ENCODE measurements at places on chromosomes 3 and 15. TPM values are rescaled to one million over a fixed set of nuclear protein-coding genes. Genes with fewer than 3 reads are reported as not detected.

The UCN2 gene
- polyA plus RNA-seq = 0.61 TPM

GRCh38 chr3:194326968-194327217 is 24.2 kb downstream of the CPN2 start:
- no peak for DNase-seq

- DNase-seq = no peak
These were observed 49.5 kb upstream of the SEC13 start for GRCh38 chr3:10370429-10370828.

GRCh38 chr3:83902787-83903533 is 1055.8 kb upstream of the CADM2 start:
- DNase-seq = no peak

DNA sequence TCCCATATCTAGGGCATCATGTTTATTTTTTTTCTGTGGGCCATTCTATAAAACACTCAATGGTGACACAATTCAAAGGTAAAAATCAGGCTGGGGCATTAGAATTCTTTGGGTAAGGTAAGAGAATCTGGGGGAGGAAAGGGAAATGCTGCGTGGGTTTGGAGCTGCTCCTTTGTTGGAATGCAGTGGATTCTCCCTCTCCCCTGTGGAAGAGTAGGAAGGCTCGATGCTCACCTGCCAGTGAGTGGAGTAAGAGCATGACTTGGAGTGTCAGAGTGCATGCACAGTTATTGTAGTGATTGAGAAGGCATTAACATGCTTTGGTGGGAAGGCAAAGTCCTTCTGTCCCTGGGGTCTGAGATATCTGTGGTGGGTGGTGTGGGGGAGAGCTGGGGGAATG is 280.0 kb downstream of the PDCD6IP start:
- no peak for DNase-seq

- DNase-seq = no peak
These were observed 29.6 kb upstream of the EPHB1 start for GRCh38 chr3:134765468-134765867.

GRCh38 chr3:15576475-15576874 is 24.9 kb downstream of the HACL1 start:
- DNase-seq = no peak

- peak; percentile 90 for DNase-seq
These were observed 144.2 kb downstream of the ANO10 start for GRCh38 chr3:43477600-43477999.

The CPLX3 gene
- 127 TPM for polyA plus RNA-seq

The PLSCR2 gene
- polyA plus RNA-seq = not detected

DNA sequence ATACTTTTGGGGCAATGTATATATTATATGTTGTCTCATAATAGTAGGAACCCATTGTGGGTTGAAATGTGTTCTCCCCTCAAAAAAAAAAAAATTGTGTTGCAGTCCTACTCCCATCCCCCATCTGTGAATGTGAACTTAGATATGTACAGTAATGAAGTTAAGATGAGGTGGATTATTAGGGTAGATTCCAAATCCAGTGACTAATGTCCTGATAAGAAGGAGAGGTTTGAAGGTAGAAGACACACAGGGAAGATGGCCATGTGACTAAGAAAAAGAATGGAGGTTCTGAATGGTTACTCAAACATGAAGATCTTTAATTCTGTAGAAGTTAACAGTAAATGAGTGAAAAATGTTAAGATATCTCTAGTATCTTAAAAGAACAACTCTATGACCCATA is 3.0 kb upstream of the ATOSA start:
- no peak for DNase-seq

The TIMP4 gene
- 0.43 TPM for polyA plus RNA-seq

GRCh38 chr3:194715022-194715800 is 29.5 kb downstream of the FAM43A start:
- no peak for DNase-seq

DNA sequence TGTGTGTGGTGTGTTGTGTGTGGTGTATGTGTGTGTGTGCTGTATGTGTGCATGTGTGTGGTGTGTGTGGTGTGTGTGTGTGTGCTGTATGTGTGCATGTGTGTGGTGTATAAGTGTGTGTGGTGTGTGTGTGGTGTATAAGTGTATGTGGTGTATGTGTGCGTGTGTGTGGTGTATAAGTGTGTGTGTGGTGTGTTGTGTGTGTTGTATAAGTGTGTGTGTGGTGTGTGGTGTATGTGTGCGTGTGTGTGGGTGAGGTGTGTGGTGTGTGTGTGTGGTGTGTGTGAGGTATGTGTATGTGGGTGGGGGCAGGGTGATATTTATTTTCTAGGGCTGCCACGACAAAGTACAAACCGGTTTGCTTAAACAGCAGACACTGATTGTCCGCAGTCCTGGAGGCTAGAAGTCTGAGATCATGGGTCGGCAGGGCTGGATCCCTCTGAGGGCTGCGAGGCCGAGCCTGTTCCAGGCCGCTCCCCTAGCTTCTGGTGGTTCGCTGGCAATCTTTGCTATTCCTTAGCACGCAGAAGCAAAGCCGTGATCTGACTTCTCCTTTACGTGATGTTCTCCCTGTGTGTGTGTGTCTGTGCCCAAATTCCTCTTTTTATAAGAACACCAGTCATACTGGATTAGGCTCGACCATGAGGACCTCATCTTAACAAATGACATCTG is 160.2 kb downstream of the XXYLT1 start:
- DNase-seq = peak; percentile 66

- no peak for DNase-seq
These were observed 208.4 kb upstream of the NANOGP8 start for GRCh38 chr15:35293353-35294130.

DNA sequence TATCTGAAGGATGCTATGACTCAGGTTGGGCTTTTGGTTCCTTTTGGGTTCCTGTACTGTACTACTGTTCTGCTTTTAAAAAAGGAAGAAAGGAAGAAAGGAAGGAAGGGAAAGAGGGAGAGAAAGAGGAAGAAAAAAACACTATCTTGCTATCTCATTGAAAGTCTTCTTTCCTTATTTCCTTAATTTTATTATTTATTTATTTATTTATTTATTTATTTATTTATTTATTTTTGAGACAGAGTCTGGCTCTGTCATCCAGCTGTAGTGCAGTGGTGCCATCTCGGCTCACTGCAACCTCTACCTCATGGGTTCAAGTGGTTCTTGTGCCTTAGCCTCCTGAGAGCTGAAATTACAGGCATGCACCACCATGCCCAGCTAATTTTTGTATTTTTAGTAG is 198.9 kb upstream of the SOX2 start:
- no peak for DNase-seq

The LRRN1 gene
- 0.20 TPM for polyA plus RNA-seq

DNA sequence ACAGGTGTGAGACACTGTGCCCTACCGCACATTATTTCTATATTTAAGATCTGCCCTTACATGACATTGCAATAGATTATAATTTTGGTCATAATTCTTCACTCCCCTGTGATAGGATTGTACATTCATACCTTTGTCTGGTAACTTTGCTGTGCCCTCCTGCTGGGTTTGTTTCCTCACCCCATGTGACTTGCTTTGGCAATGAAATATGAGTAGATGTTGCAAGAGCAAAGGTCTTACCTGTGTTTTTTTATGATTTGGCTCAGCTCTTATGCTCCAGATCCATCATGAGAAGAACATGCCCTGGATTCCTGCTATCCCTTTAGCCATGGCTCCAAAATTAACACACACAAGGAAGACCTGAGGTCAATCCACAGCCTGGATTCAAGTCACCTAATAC is 137.7 kb upstream of the EOMES start:
- no peak for DNase-seq

GRCh38 chr3:104458657-104459056 is 908.1 kb upstream of the ALCAM start:
- DNase-seq = no peak

GRCh38 chr3:188272481-188273372 is 118.8 kb downstream of the LPP start:
- DNase-seq = no peak

The MAP4 gene
- polyA plus RNA-seq = 51.4 TPM

- DNase-seq = no peak
These were observed 22.1 kb upstream of the SLC28A1 start for GRCh38 chr15:84862214-84862975.

The ARRDC4 gene
- polyA plus RNA-seq = 9.5 TPM

The CCDC39 gene
- polyA plus RNA-seq = not detected

GRCh38 chr3:158700559-158700958 is 28.1 kb upstream of the LXN start:
- no peak for DNase-seq

DNA sequence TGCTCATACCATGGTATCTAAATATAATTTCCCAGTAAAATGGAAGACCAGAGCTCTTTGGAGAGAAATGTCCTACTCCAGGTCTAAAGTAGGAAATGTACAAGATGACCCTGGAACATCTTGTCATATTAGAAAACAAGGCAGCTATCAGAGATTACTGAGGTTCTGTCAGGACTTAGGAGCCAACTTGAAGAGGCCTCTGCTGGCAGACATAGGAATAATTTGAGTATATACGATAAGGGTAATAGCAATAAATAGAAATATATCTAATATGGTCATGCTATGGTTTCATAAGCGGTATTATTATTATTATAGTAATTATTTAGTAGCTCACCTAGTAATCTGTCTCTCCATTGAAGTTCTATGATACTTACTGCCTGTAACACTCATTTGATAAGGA is 224.2 kb downstream of the SOX2 start:
- DNase-seq = no peak

GRCh38 chr3:57158813-57159738 is 6.1 kb downstream of the IL17RD start:
- no peak for DNase-seq

The SST gene
- polyA plus RNA-seq = 0.26 TPM

DNA sequence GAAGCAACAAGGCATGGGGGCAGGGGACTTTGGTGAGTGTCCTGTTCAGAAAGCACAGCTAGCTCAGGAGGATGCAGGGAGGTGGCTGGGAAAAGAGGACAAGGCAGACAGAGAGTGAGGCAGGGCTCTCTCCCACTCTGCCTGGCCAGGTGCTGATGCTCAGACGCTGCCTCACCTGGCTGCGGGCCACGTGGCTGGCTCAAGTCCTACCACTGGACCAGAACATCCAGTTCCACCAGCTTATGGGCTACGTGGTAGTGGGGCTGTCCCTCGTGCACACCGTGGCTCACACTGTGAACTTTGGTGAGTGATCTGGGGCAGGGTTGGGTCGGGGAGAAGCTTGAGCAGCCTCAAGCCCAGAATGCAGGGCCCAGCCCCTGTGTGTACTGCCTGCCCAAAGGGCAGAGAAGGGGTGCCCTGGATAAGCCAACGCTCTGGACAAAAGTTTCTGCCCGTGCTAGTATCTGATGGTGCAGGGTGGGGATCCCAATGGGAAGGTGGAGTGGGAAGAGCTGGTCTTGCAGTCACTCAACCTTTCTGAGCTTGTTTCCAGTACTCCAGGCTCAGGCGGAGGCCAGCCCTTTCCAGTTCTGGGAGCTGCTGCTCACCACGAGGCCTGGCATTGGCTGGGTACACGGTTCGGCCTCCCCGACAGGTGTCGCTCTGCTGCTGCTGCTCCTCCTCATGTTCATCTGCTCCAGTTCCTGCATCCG is 20.9 kb downstream of the NOX5 start:
- no peak for DNase-seq

GRCh38 chr3:14137445-14137844 is 12.6 kb downstream of the TMEM43 start:
- DNase-seq = no peak

- no peak for DNase-seq
These were observed 226.2 kb upstream of the IGF1R start for GRCh38 chr15:98422130-98422478.

DNA sequence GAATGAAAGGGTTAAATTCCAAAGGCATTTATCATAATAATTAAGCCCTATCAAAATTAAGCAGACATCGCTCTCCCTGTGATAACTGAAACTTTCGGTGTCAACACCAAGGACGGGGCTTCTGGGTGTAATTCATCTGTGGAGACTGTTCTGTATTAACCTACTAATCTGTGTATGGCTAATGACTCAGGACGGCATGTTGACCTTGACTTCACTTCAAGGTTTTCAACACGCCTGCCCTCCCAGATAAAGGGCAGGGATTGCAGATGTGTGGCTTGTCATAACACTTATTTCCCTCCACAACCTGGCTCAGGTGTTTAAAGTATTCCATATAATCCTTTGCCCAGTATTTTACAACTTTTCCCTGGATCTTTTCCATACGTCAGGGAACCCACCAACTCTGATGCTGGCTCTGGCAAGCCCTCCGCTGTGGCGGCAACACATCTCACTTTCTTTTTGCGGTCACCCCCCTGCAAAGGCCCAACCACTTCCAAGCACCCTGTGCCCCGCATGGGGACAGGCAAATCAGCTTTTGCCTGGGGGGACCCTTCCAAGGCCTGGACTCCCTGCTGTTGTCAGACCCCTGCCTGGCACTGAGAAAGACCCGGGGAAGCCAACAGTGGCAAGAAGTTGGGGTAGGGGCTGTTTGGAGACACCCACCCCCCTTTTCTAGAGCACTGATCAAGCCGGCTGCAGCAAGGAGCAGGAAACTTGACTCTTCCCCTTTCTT is 93.2 kb upstream of the MEF2A start:
- DNase-seq = no peak

The ZNF639 gene
- 19.7 TPM for polyA plus RNA-seq

The SH3GL3 gene
- polyA plus RNA-seq = not detected

The EIF5A2 gene
- 1.2 TPM for polyA plus RNA-seq

DNA sequence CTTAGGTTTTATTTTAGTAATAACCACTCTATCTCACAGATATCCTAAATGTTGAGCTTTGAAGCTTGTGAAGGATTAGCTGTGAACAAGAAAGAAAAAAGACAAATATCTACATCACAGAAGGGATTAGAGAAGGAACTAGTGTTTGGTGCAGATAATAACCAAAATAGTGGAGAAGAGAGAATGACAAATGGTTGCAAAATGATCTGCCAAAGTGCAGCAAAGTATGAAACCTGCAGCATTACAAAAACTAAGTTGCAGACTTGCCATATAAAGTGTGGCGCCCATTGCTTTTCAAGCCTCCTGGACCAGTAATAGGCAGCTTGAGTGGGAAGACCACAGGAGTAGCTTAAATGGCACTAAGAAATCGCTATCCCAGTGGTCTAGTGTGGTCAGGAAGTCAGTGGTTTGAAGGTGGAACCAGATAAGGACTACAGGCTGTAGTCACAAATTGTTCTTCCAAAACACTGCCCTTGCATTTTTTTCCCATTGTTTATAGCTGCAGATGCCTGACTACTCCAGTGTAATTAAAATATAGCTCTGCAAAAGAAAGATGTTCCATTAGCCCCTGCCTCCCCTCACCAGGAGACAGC is 20.7 kb downstream of the TPM1 start:
- no peak for DNase-seq

DNA sequence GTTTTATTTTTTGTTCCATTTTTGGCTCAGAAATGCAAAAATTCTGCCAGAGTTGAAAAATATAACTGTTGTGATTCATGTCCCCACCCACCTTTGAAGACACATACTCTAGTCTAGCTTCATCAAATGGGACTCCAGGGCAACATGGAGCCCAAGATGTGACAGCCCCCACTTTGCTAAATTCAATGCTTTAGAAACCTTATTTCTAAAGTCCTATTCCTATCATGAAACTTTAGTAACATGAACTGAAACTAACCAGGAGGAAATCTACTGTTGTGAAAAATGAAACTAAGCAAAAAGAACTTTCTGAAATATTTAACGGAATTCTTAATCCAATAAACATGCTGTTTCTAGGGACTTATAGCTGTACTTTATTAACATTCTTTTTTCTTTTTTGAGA is 20.3 kb downstream of the UBP1 start:
- no peak for DNase-seq

- DNase-seq = no peak
These were observed 120.3 kb upstream of the SLC6A11 start for GRCh38 chr3:10695595-10696285.

The RAB6B gene
- 8.3 TPM for polyA plus RNA-seq

GRCh38 chr3:100796556-100796955 is 87.3 kb downstream of the TFG start:
- DNase-seq = no peak

GRCh38 chr3:46462111-46462510 is 2.6 kb downstream of the LTF start:
- DNase-seq = no peak

- peak; percentile 78 for DNase-seq
These were observed 3.3 kb downstream of the COX17 start for GRCh38 chr3:119673875-119674274.

Data from spleen (tissue), 13 donors.